Stimulated activated CD8-positive, alpha-beta memory T cell treated with anti-CD3 and anti-CD28 coated beads, Interleukin-2, amount 100 ng/mL, for 1 hour (primary cell): ENCODE measurements at places on chromosomes 7 and 10.

- no peak for DNase-seq
Measured at GRCh38 chr7:157893535-157894044, 556.8 kb downstream of the DNAJB6 start.

GRCh38 chr7:36925691-36926090 lies 201.4 kb upstream of the AOAH start:
- DNase-seq: no peak

GRCh38 chr10:52245547-52245946 lies 68.5 kb upstream of the DKK1 start:
- DNase-seq: no peak

GRCh38 chr7:150410680-150411346 lies 31.7 kb downstream of the ZNF775 start:
- DNase-seq: no peak

- no peak for DNase-seq
Measured at GRCh38 chr7:103574576-103574975, 128.6 kb upstream of the SLC26A5 start.

DNA sequence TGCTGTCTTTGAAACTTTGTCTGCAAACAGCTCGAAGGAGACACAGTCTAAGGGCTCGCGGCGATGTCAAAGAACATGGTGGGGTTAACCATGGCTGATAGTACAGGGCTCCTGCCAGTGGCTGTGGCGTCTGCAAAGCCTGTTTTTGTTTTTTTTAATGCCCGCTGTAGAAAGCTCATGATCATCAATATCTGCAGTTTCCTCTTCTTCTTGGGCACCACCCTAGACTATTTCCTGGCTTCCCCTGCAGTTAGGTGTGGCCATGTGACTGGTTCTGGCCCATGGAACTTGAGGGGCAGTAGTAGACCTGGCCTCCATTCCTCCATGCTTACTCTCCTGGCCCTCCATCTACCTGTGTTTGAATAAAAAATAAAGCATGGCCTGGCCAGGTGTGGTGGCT lies 21.8 kb upstream of the SAMD8 start:
- DNase-seq: no peak

DNA sequence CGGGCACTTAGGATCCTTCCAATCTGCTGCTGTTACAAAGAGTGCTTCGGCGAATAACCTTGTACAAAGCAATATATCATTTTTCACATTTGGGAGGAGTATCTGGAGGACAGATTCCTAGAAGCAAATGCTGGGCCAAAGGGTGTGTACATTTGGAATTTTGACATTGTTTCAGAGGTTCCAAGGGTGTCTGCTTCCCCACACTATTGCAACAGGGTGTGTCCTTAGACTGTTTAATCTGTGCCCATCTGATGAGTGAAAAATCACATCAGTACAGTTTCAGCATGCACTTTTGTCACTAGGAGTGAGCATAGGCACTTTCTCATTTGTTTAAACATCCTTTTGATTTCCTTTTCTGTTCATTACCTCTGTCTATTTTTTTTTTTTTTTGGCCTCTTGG lies 8.6 kb upstream of the ELFN1 start:
- DNase-seq: no peak

- no peak for DNase-seq
Measured at GRCh38 chr7:68922850-68923249, 675.4 kb upstream of the AUTS2 start.

DNA sequence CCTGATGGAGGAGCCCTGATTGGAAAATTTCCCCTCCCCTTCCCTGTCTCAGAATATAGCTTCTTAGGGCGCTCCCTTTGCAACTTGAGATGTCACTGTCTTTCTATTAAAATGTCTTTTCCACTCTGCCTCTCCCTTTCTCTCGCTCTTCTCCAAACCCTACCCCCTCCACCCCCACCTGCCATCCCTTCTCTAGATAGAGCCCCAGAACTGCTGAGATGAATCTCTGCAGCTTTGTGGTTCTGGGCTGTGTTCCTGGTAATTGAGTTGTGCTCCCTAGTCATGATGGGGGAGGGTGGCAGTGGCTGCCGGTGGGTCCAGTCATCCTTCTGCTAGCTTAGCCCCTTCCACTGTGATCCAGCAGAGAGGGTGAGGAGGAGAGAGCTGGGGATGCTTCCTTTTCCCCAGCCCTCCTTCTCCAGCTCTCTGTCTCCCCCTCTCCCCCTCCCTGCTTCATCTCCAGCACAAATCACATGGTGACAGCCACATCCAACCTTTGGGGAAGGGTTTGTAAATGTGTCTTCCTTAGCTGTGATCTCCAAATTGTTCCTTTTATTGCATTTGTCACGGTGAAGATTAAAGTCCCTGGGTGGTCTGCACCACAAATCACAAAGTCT lies 50.8 kb upstream of the BTRC start:
- no peak for DNase-seq

DNA sequence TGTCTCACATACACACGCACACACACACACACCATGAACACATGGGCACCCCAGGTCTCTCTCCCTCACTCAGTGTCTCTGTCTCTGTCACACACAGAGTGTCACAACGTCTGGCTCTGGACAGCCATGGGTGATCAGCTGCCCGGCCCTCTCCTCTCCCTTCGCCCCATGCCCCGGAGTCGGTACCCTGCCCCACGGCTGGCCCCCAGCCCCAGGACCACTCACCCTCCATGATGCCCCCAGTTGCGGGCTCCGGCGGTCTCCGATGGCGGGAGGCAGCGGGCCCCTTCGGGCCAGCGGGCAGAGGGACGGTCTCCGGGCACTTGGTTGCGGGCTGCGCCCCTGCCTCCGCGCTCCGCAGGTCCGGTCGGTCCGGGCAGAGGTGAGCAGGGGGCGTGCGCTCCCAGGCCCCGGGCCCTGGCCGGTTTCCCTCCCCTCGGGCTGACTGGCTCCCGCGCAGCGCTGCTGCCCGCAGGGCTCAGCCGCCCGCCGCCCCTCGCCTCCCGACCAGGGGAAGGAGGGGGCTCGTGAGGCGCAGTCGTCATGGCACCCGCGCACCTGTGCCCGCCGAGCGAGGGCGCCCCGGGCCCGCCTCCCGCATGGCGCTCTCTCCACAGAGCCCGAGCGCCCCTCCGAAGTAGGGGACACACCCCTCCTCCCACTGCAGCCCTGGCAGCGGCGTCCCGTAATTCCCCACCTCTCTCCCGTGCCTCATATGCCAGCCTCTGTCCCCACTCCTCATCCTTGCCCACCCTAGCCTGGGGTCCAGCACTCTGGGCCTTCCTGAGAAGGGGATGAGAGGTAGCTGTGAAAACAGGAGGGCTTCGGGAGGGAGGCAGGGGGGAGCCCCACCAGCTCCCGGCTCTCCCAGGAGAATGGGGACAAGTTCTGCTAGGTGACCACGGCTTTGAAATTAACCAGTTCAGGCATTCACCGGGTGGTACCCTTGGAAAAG lies at the start of gene NPFFR1:
TSS of gene NPFFR1 (minus strand) at position 560 of the 955 bp plus-strand sequence. CDS start at position 232, 328 bp downstream.
- DNase-seq: no peak

- DNase-seq: no peak
Measured at GRCh38 chr10:43734716-43735115, 86.0 kb upstream of the ZNF32 start.

DNA sequence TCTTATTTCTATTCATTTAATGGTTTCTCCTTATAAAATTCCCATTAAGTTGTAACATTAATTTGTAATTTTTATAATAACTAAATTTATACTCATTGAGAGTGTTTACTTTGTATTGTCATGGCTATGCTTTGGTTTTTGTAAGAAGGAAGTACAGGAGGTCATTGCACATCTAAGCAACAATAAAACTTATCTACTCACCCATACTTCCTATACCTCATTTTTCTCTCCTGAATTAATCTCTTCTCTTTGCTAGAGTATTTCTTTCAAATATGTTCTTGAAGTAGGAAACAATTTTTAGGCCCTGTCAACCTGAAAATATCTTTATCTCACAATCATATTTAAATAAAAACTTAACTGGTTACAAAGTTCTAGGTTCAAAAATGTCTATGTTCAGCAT lies 95.4 kb upstream of the WDR11 start:
- DNase-seq: no peak

DNA sequence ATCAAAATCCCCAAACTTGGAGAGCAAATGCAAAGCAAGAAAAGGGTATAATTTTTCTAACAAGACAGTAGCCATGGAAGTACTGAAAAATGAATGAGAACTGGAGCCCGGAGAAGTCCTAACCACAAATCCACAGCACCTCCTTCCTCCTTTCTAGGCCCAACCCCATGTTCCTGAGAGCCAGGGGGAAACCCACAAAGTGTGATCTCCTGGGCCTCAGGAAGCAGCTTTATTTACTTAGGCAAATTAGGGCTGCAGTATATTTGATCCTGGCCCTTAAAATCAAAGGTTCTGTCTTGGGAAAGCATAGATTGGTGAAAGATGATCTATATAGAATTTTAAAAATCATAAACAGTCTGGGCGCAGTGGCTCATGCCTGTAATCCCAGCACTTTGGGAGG lies 103.0 kb downstream of the DOCK4 start:
- no peak for DNase-seq
